ENCODE measurements at places on chromosomes 16 and 17. TPM values are rescaled to one million over a fixed set of nuclear protein-coding genes. Genes with fewer than 3 reads are reported as not detected.

Gene PSMB3
- 102 TPM for total RNA-seq

Gene PRAC2
- total RNA-seq: 2.9 TPM

Gene FADS6
- not detected for total RNA-seq

Gene CDRT15
- not detected for total RNA-seq

Gene PPP1R27
- not detected for total RNA-seq

Gene PLCD3
- total RNA-seq: 41.0 TPM

Gene KRT222
- 2.0 TPM for total RNA-seq

Gene NPIPB2
- 8.6 TPM for total RNA-seq

Gene CACNG1
- not detected for total RNA-seq

Gene CTF1
- total RNA-seq: not detected

Gene APOBR
- 4.0 TPM for total RNA-seq

Gene CES1
- total RNA-seq: 57.3 TPM

Gene TEX19
- not detected for total RNA-seq

Data from subcutaneous adipose tissue (tissue), 4 donors.